Hepatocyte (in vitro differentiated cells): ENCODE measurements at places on chromosomes 7 and 10. TPM values are rescaled to one million over a fixed set of nuclear protein-coding genes. Genes with fewer than 3 reads are reported as not detected.

TACC2 gene
- 34.6 and 35.7 TPM in 2 replicates for polyA plus RNA-seq

GRCh38 chr10:111335826-111336225, 259.0 kb downstream of the ADRA2A start:
- no peak for DNase-seq

- no peak for DNase-seq
Measured at GRCh38 chr10:54470324-54470631, 330.8 kb downstream of the PCDH15 start.

TBRG4 gene
- polyA plus RNA-seq = 54.3 and 54.6 TPM in 2 replicates

PPP3CB gene
- 11.8 and 15.0 TPM in 2 replicates for polyA plus RNA-seq

BUB3 gene
- polyA plus RNA-seq = 81.1 and 92.0 TPM in 2 replicates

- DNase-seq = no peak
Measured at GRCh38 chr10:3251172-3251571, 78.6 kb upstream of the PITRM1 start.

DNA sequence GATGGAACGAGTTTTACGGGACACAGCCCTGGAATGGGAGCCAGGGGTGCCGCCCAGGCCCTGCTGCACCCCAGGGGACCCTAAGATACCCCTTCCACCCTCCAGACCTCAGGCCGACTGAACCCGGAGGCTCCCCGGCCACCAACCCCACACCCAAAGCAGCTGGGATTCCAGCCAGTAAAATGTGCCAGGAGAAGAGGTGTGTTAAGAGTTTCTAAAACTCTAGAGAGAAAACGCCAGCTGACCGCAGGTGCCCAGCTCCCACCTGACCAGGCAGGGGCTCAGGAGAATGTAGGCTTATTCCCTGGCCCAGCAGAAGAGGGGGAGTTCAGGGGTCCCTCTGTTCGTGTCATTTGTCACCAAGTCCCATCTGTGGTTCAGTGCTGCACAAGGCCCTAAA, 17.5 kb downstream of the NUDT1 start:
- DNase-seq = no peak

SP8 gene
- 0.04 and 0.10 TPM in 2 replicates for polyA plus RNA-seq

- DNase-seq = no peak
Measured at GRCh38 chr10:92278996-92279696, 11.7 kb downstream of the CPEB3 start.

GRCh38 chr10:79947083-79947415, 1.9 kb downstream of the SFTPD start:
- DNase-seq = no peak
